Progenitor cell of endocrine pancreas (in vitro differentiated cells): ENCODE measurements at places on chromosomes 5 and 9. TPM values are rescaled to one million over a fixed set of nuclear protein-coding genes. Genes with fewer than 3 reads are reported as not detected.

DNA sequence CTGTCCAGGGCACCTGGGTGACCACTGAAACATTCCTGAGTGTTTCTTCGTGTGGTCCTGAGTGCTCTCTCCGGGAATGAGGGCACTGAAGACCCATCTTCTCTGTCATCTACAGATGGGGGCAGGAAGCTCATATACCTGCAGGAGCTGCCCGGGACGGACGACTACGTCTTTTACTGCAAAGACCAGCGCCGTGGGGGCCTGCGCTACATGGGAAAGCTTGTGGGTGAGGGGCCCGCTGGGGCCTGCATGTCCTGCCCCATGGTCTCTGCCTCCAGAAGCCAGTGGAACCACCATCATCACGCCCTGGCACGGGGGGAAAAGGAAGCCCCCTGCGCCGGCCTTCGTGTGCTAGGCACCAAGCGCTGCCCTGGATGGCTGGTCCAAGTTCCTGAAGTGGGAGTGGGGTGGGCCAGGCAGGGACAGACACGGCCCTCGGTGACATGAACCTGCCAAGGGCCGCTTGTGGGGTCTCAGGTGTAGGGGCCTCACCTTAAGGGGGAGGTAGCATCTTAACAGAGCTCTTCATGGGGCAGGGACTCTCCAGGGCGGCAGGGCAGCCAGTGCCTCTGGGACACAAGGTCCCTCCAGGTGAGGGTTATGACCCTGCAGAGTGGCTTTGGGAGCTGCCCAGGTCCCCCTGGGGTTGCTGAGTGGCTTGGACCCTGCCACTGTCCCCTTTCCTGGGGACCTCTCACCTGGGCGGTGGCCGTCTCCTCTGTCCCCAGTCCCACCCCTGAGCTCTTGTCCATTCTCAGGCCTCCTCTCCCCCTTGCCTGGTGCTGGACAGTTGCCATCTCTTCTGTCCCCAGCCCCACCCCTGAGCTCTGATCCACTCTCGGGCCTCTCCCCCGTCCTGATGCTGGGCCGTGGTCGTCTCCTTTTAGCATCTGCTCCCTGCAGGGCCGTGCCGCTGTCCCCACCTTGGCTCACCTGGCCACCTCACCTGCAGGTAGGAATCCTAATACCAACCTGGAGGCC, 2.1 kb downstream of the OBP2A start:
- no peak for DNase-seq

DNA sequence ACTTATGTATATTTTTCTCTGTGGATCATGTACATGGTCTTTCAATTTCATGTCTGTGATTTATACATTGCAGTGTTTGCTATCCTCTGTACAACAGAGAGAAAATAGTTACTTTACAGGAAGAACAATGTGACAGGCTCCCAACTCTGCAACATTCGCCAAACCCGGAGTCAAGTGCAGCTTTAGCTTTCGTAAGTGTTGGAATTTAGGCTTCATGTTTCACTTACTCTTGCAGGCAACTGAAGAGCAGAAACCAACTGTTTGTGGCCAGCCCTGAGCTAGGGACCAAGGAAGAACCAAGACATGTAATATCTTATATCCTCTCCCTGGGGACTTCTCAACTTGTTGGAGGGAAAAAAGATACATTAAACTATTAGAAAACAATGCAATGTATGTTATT, 147.9 kb downstream of the C5orf15 start:
- no peak for DNase-seq

- no peak for DNase-seq
Observed at GRCh38 chr9:91247278-91247677, 114.4 kb downstream of the AUH start.

- DNase-seq, result no peak
Observed at GRCh38 chr9:75941066-75941465, 50.6 kb downstream of the PCSK5 start.

- no peak for DNase-seq
Observed at GRCh38 chr9:96502539-96503373, 52.8 kb downstream of the HABP4 start.

DNA sequence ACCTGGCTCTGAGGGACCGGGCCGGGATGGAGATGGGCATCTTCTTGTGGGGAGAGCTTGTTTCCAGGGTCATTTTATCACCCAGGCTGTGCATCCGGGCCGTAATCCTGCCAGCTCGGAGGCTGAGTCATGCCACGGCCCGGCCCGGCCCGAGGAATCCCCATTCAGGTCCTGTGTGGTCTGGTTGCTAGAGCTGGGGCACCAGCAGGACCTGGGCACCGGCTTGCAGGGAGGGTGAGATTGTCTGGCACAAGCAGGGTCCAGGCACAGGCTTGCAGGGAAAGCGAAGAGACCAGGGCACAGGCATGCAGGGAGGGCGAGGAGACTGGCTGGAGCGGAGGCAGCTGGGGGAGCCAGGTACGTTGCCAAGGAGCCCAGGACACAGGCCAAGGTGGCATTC, 106.8 kb downstream of the RXRA start:
- DNase-seq, result no peak

- no peak for DNase-seq
Observed at GRCh38 chr5:178111925-178112324, 1.4 kb upstream of the N4BP3 start.

DNA sequence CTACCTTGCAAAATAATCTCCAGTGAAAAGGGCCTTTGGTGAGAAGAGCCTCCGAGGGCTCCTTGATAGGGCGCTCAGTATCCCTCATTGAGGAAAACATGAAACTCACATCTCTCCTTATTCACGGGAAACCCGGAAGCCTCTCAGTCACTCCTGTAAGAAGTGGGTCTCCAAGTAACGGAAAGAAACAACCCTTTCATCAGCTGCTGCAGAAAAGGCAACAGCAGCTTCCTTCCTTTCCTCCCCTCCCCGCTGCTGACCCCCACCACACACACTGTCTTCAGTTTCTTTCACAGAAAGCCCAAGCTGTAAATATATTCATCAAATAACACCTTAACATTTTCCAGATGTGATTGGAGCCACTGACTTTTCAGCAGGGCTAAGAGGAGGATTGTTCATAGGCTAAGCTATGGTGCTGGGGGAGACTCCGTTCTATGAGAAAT, 81.4 kb downstream of the C9orf152 start:
- no peak for DNase-seq

GRCh38 chr5:5467737-5468136, 45.3 kb downstream of the ICE1 start:
- no peak for DNase-seq

The ZNF354C gene
- total RNA-seq, result 8.1 and 8.5 TPM in 2 replicates

The FAT2 gene
- total RNA-seq, result 0.05 and 0.07 TPM in 2 replicates

- DNase-seq, result no peak
Observed at GRCh38 chr5:153584960-153585359, 94.5 kb downstream of the GRIA1 start.

The MELK gene
- 24.0 and 27.9 TPM in 2 replicates for total RNA-seq

The BTNL3 gene
- not detected in 2 replicates for total RNA-seq

DNA sequence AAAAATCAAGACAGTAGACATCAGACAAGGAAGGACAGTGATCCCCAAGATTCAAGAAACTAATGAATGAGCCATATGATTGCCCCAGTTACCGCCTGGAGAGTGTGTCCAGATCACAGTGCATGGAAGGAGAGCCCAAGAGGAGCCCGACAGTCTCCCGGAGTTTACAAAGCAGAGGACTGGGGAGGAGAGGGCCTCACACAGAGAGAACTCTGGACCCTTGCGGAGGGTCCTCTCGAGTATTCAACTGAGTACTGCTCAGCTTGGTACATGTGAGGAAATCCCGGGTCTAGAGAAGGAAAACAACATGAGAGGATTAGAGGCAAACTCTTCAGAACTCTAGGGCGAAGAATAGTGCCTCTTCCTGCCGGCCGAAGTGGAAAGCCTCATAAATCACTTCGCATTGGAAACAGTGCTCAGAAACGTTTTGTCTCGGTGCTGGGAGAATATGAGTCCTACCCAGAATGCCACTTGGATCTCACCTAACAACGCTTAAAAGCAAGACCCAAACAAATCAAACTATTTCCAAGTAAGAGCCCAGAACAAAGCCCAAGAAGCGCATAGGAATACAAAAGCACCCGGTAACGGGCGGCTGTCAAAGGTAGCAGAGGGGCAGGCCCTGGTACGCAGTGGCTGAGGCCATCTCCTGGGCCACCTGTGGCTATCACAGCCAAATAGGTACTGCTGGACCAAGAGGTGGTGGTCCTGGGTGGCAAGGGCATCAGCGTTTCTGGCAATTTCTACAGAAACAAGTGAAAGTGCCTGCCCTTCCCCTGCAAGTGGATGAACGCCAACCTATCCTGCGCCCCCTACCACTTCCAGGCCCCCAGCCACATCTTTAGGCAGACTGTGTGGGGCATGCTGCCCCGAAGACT, 36.0 kb downstream of the FAM78A start:
- no peak for DNase-seq

The SPINK7 gene
- total RNA-seq, result not detected in 2 replicates
